ENCODE measurements at places on chromosomes 13 and 19.

- DNase-seq: peak; percentile 27
Measured at GRCh38 chr13:20161275-20161950, 561 bp upstream of the GJA3 start.

DNA sequence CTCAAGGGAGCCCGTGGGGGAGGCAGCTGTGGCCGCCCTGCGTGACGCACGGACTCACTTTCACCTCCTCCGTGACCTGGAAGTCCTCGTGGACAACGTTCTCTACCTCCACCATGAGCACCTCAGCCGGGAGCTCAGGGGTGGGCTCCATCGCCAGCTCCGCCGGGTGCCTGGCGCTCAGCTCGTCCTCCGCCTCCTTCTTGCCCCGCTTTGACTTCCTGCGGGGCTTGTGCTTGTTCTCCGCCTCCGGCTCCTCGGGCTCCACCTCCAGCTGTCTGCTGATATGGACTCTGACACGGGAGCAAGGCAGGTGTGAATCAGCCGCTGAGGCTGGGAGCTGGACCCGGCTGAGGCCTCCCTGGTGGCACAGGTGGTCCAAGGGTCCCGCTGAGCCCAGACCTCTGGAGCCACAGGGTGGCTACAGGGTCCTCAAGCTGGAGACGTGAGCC, 8.2 kb downstream of the LONP1 start:
- no peak for DNase-seq

DNA sequence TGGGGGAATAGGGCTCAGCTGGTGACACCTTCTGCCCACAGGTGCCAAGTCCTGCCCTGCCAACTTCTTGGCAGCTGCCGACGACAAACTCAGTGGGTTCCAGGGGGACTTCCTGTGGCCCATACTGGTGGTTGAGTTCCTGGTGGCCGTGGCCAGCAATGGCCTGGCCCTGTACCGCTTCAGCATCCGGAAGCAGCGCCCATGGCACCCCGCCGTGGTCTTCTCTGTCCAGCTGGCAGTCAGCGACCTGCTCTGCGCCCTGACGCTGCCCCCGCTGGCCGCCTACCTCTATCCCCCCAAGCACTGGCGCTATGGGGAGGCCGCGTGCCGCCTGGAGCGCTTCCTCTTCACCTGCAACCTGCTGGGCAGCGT, 2.1 kb downstream of the P2RY11 start:
- DNase-seq: no peak

DNA sequence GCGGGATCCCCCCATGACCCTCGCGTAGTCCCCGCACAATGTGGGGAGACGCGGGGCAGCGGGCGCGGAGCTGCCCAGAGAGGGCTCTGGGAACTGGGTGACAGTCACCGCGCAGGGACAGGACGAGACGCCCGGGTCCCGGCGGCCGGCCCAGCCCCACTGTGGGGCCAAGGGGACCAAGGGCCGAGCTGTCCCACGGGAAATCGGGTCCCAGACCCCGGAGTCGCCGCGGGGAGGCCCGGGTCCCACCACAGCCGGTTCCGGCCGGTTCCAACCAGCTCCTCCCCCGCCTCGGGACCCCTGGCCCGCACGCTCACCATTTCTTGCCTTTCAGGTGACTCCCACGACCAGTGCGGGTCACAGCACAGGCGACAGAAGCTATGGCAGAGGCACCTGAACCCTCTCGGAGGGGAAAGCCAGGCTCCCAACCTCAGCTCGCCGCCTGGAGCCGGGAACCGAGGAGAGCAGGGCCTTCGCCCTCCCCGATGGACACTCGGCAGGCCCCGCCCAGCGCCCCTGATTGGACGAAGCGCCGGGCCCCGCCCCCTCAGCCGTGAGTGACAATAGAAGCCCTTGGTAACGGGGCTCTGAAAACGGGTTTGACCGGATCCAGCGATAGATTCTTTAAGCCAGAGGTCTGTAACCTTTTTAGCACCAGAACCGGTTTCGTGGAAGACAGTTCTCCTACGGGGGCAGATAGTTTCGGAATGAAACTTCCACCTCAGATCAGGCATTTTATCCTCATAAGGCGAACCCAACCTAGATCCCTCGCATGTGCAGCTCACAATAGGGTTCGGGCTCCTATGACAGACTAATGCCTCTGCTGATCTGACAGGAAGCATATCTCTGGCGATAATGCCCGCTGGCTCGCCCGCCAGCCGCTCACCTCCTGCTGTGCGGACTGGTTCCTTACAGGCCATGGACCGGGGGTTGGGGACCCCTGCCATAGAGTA, at the start of gene ZNF433:
ZNF433 (minus strand) TSS at position 460 of the 953 bp plus-strand sequence; CDS start at position 320, 140 bp downstream.
- DNase-seq: no peak

Measured in Caki2 (cell line).